ENCODE measurements at places on chromosomes 5 and 9.

DNA sequence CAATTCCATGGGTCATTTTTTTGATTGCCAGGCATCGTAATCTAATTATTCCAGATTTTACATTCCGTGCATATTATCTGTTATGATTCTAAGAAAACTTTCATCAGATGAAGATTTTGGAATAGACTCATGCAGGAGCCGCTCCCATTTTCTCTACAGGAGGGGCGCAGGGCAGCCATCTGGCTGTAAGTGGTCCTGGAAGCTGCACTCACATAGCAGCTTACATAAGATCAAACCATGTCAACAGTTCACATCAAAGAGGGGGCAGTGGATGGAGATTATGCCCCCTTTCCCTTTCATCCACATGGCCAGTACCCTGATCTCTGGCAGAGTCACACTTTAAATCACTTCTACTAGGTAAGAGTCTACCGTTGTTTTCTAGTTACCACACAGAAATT lies 73.3 kb upstream of the PCA3 start:
- no peak for DNase-seq

DNA sequence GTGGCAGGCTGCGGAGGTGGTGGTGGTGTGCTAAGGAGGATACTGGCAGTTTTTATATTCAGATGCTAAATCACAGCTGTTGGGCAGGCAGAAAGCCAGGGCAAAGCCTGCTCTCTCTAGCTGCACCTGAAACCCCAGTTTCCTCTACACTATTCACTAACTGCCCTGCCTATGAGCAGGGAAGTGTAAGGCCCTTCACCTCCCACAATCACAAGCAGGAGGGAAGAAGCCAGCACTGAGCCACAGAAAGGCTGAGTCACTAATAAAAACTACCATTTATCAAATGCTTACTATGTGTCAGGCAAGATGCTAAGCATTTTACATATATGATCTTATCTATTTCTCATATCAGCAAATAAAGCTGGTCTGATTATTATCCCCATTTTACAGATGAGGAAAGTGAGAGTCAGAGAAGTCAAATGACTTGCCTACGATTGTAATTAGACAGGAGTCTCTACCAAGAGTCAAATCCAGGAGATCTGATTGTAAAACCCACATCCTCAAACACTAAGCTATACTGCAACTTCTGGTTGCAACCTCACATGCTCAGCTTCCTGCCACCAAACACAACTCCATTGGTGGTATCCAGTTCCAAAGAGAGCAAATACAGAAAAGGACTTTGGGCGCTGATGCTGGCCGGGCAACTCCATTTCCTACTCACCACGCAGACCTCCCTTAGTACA lies 17.7 kb upstream of the IL6ST start:
- peak; percentile 29 for DNase-seq

- no peak for DNase-seq
Measured at GRCh38 chr5:68240202-68240601, 24.6 kb downstream of the PIK3R1 start.

- DNase-seq, result no peak
Measured at GRCh38 chr9:7756088-7756487, 43.5 kb downstream of the DMAC1 start.

DNA sequence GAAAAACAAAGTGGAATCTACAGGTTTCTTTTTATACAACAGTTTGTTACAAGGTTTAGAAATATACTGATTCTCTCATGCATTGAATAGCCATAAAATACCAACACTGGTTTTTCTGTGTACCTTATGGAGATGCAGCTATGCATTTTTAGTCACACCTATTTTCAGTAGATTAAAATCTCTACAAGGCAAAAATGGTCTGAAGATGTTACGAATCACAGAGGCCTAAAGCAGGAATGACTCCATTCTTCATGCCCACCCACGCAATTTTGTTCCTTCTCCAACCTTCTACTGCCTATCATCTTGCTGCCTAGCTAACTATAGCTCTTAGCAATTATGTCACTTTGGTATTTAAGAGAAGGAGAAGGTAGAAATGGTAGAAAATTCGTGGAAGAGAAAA lies 9.9 kb downstream of the PLK2 start:
- no peak for DNase-seq

DNA sequence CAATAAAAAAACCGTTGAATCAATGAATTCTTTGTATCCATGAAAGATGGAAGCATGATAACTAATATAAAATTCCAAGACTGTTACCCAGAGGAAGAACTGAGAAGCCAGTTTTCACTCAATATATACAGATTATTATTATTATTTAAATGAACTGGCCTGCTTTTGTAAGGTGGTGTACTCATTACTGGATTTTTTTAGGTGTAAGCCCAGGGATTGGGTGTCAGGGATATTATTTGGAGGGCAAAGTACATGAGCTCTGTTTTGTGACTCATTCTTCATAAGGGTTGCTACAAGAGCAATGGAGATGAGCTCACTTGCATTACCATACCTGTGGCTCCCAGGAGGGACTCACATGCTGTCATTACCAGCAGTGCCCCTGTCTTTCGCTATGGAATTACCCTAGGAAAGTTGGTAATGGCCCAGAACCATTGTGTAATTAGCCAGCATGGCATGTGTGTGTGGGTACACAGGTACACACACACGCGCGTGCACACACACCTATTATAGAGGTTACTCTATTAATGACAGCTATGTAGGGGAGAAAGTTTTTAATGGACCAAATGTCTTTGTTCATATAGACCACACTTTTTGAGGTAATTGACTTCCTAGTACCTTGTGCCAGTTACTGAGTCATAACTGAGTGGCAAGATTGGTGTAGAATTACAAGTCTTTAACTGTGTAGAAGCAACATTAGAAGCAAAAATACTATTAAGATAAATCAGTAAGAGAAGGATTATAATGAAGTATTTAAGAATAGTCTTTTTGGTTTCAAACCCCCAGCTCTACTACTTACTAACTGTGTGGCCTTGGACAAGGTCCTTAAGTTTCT lies 143.4 kb downstream of the GDNF start:
- DNase-seq, result no peak

DNA sequence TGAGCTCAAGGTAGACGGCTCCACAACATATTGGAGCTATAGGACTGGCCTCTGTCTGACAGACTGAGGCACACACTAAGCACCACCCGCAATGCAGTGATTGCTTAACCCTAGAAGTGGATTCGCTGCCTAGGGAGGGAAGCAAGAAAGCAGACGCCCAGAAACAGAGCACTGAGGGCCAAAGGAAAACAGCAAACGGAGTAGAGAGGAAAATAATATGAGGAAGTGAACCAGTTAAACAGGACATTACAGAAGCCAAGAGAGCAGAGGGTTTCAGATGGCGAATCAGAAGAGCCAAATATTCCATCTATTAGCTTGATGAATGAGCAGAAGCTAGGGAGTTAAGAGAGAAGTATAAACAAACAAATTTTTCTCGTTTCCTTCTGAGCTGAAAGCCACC lies 139.2 kb upstream of the LHFPL2 start:
- no peak for DNase-seq

DNA sequence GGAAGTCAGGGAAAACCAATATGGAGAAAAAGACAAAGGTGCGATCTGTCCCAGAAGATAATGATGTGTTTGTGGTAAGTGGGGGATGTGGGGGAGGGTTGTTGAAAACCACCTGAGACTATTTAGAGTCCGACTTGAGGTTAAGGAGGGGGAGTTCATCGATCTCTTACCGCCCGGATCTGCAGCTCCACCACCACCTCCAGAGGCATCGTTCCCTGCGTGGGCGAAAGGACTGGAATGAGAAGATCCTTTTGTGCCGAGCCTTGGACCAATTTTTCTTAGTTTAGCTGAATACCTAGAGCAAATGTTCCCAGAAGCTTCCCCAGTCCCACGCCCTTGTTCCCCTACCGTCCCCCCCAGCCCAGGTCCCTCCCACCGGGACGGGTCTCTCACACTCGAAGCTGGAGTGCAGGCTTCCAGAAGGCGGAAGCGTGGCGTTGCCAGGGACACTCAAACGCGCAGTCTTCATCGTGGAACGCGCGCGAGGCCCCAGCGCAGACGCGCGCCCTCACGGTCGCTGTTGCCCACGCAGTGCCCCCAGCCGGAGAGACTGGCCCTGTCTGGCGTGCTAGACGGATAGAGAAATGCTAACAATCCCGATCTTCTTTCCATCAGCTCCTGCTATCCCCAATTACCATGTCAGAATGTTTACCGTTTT lies at the start of gene SPATA6L:
TSS of gene SPATA6L (minus strand) at position 439 of the 658 bp plus-strand sequence. CDS start at position 209, 230 bp downstream.
- DNase-seq, result peak; percentile 50

- no peak for DNase-seq
Measured at GRCh38 chr5:98428806-98429205, 344.7 kb upstream of the RGMB start.

DNA sequence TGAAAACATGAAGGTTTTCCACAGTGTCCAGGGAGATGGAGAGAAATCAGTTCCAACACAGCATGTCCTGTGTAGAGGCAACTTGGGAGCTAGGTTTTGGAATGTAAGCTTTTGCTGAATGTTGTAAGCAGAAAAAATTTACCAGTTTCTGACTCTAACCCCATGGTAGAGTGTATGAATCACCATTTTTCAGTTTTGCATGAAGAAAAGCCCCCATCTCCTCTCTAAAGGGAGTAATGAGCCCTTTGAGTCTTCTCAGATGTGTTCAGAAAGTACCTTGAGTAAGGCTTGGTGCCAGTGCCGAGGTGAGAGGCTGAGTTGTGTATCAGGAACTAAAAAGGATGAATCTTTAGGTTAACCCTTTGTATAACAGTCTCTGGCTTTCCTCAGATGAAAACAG lies 96.2 kb downstream of the ADRB2 start:
- peak; percentile 10 for DNase-seq

GRCh38 chr5:72630081-72630480 lies 122.9 kb upstream of the ZNF366 start:
- no peak for DNase-seq

DNA sequence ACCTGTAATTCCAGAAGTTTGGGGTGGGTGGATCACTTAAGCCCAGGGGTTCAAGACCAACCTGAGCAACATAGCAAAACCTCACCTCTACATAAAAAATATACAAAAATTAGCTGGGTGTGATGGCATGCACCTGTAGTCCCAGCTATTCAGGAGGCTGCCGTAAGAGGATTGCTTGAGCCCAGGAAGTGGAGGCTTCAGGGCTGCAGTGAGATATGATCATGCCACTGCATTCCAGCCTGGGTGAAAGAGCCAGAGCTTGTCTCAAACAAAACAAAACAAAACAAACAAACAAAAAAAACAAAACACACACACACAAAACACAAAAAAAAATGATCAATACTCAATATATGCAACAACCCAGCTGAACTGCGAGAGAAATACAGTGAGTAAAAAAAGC lies 29.5 kb upstream of the TRIM14 start:
- no peak for DNase-seq

- DNase-seq, result no peak
Measured at GRCh38 chr5:7947301-7947700, 78.4 kb downstream of the MTRR start.

DNA sequence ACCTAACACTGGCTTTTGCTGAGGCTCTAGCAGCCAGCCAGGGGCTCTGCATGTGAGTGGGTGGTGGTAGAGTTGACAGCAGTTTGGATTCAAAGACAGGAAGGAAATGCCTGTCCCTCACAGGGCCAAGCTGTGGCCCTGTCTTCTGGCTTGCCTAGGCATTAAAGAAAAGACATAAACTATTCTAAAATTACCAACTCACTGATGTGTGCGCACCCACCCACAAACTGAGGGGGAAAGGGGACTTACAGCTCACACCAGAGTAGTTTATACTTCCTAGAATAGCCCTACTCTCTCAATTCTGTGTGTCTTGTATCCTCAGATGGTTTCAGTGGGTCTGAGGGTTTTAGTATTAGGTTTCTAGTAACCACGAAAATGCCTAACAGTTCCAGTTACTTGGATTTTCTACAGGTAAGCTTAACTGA lies 18.3 kb upstream of the IL13 start:
- DNase-seq, result no peak

GRCh38 chr9:84711936-84712335 lies 42.4 kb downstream of the NTRK2 start:
- peak; percentile 21 for DNase-seq

DNA sequence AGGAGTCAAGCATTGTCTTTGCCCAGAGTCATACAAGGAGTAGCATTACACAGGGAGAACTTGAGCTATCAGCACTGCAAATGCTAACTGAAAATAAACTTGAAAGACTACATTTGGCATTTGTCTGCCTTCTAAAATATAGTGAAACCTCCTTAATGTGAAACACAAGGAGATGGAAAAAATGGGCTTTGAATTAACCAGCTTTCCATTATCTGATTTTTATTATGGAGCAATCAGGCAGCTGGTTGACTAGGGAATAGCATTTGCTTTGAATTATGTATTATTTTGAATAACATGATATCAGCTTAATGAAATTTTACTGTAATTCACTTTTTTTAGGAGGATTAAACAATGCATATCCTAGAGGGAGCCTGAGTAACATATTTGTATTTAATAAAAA lies 130.8 kb downstream of the GDNF start:
- DNase-seq, result no peak

DNA sequence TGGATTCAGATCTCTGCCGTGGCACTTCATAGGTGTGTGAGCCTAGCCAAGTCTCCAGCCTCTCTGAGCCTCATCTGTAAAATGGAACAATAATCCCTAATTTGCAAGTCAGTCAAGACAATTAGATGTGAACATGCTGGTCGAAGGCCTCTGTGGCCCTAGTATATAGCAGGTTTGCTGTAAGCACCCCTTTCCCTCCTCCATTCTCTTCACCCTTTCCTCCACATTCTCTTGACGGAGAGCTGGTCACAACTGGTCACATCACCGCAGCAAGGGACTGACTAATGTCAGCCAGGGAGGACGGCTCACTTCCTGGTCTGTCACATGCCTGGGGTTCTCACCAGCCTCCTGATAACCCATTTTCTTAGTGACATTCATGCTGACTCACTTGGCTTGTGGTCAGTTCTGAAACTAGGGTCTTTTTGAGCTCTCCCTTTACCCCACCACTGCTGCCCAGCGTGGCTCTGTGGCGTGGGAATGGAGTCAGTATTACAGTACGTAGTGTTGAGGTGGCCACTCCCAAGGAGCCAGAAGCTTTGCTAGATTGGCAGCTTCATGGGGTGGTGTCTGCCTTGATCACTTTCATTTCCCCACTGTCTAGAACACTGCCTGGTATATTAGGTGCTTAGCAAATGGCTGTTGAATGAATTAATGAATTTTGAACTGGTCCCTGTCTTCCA lies 47.8 kb downstream of the ERGIC1 start:
- DNase-seq, result peak; percentile 22

GRCh38 chr9:131854334-131854733 lies 114.5 kb upstream of the RAPGEF1 start:
- DNase-seq, result no peak

DNA sequence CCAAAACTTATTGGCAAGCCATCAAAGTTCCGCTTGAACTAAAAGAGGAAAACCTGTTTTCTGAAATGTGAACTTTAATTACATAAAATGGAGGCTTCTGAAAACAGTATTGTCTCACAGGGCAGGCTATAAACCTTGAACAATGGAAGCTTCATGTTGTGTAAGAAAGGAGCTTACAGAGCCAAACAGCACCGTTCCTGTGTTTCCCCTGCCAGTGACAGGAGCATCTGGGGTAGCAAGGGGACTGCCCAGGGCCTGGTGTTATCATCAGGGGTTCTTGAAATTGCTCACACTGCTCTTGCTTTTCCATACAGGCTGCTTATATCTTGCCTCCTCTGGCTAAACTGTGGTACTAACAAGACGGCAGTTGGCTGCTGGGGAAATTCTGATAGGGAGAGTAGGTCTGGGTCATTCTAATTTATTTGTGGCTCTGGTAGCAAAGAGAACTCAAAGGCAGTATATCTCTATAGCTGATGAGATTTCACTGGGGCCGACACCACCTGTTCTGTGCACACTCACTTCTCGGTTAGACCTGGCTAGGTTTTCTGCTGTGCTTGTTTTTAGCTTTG lies 40.4 kb downstream of the BASP1 start:
- DNase-seq, result no peak

All from activated CD4-positive, alpha-beta T cell treated with anti-CD3 and anti-CD28 coated beads, Interleukin-2, amount 50 U/mL, for 48 hours (primary cell).